ENCODE measurements at places on chromosomes 12 and 14.

- DNase-seq: no peak
Observed at GRCh38 chr14:53874704-53875103, 81.9 kb downstream of the BMP4 start.

DNA sequence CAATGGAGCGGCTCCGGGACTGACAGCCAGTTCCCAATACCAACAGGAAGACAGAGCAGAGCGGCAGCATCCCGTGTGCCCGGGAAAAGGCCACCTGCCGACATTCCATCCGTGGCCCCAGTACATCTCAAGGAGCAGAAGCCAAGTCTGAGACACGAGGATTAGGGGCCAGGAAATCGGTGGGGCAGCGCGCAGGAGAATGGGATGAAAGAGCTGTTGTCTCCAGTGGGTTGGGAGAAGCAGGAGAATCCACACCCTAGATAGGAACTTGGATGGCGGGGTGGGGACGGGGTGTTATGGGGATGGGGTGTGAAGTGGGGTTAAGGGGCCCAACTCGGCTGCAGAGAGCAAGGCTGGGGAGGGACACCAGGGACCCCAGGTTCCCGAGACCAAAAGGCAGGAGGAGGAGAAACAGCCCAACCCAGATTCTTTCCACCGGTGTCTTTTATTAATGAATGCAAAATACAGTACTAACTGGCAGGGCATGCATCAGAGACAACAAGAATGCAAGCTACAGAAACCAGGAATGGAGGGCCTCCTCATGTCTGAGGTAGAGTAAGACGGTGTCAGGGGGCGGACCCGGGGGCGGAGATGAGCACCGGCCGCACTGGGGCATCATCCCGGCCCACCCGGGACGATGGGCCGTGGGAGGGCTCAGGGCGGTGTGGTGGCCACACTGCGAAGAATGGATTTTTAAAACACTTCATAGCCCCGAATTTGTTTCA is 50.3 kb downstream of the BEGAIN start:
- no peak for DNase-seq

GRCh38 chr12:50620109-50620977 is 115.6 kb downstream of the DIP2B start:
- peak; percentile 85 for DNase-seq

DNA sequence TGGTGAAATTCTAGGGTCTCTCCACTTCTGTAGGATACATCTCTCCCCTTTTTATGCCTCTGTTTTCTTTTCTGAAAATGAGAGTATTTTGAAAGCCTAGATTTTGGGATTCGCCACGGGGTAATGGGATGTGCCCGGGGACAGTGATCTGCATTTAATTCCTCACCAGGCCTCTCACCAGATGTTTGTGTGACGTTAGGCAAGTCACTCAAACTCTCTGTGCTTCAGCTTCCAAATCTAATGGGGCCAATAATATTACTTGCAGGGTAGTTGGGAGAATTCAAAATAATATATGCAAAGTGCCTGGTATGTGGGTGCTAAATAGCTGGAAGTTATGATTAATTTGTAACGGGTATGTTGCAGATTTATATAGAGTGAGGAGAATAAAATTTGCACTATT is 78.8 kb downstream of the C12orf75 start:
- DNase-seq: no peak

GRCh38 chr14:75711796-75712211 is 50.8 kb downstream of the TTLL5 start:
- peak; percentile 82 for DNase-seq

DNA sequence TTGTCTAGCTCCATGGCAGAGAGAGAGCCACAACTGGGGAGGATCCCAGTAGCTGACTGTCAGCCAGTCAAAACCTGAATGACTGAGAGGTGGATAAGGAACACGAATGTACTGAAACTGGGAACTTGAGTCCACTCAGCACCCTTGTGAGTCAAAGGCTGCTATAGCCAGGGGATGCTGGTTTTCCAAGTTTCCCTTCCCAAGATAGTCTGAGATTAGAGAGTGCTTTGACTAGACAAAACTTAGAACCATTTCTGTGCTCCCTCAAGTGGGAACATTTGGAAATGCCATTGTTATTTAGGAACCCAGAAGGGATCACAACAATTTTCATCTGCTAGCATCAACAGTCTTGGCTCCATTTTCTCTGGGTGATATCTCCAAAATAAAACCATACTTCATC is 4.0 kb downstream of the PRKAG1 start:
- peak; percentile 49 for DNase-seq

DNA sequence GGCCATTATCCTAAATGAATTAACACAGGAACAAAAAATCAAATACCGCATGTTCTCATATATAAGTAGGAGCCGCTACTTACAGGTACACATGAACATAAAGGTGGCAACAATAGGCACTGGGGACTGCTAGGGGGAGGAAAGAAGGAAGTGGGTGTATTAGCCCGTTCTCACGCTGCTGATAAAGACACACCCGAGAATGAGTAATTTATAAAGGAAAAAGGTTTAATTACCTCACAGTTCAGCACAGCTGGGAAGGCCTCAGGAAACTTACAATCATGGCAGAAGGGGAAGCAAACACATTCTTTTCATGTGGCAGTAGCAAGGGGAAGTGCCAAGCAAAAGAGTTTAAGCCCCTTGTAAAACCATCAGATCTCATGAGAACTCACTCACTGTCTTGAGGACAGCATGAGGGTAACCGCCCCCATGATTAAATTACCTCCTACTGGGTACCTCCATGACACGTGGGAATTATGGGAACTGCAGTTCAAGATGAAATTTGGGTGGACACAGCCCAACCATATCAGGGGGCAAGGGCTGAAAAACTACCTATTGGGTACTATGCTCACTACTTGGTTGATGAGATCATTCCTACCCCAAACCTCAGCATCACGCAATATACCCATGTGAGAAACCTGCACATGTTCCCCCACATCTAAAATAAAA is 16.4 kb upstream of the MIA2 start:
- DNase-seq: no peak

DNA sequence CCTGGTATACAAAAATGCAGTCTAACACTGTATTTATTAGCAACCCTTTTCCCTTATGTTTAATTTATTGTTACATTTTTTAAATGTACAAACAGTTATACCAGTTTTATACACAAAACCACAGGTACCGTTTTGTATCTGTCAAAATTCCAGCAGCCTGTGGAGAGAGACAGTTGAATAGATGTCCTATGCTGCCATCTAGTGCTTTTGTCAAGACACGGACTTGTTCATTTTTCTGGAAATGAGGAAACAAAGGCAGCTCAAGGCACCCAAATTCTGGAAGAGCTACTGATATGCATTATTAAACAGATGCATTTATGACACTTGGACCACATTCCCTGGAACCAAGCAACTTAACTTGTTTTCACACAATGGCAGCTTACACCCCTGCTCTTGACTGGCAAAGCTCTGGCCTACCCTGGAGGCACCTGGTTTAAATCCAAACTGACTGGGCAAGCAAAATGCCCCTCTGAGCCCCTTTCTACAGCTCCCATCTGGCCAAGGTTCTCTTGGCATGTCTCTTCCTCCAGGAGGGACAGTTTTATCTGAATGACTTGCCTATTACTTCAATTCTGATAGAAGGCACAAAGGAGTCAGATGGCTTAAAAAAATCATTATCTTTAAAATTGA is 286.9 kb upstream of the PRKD1 start:
- DNase-seq: peak; percentile 70

- no peak for DNase-seq
Observed at GRCh38 chr12:53229454-53229853, 2.6 kb downstream of the RARG start.

- DNase-seq: no peak
Observed at GRCh38 chr12:119829439-119829838, 47.7 kb downstream of the CIT start.

- no peak for DNase-seq
Observed at GRCh38 chr12:4813741-4814140, 93.5 kb downstream of the GALNT8 start.

GRCh38 chr14:62079038-62079437 is 316.8 kb downstream of the SNAPC1 start:
- DNase-seq: no peak

GRCh38 chr14:59159169-59159568 is 29.3 kb upstream of the DAAM1 start:
- peak; percentile 61 for DNase-seq

GRCh38 chr12:60263161-60263560 is 667.3 kb downstream of the SLC16A7 start:
- peak; percentile 19 for DNase-seq

DNA sequence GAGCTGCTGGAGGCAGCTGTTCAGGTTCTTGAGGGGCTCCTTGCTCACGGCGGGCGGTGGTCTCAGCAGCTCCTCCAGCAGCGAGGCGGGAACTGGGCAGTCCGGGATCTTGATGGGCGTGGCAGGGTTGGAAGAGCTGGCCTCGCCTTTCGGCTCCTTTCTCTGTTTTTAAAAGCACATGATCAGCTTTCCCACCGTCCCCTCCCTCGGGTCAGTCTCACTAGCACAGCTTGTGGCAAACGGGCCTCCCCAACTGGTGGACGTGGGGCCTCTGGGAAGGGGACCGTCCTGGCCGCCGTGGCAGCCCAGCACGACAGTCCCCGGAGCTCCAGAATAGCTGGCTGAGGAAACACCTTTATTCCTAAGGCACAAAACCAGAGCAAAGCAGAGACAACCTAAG is 12.5 kb upstream of the ANKLE2 start:
- no peak for DNase-seq

- peak; percentile 83 for DNase-seq
Observed at GRCh38 chr12:12336049-12336411, 14.0 kb downstream of the MANSC1 start.

- no peak for DNase-seq
Observed at GRCh38 chr12:20695232-20695631, at the start of gene SLCO1C1. Gene SLCO1C1 (plus strand): TSS chr12:20695332. CDS start chr12:20699577, 4,245 bp downstream.

DNA sequence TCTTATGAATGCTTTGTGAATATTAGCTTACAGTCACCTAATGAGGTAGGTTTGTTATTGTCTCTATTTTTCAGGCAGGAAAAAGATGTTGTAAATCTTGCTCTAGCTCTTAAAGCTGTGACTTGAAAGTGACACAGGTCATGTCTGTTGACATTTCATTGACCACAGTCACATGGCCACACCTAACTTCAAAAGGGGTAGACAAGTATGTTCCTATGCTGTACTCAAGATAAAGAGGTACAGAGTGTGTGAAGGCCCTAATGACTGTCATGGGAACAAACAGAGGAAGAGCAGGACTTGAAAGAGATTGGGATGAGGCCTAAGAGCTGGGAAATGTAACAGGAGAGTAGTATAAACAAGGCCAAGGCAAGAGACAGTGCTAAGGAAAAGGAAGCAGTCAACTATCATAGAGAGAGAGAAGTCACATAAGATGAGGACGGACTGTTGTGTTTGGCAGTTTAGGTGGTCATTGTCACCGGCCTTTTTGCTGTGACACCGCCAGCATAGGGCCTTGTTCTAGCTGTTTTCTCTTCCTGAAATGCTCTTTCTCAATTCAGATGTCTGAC is 181.0 kb downstream of the CFAP54 start:
- no peak for DNase-seq

GRCh38 chr12:131454418-131455217 is 256.3 kb upstream of the SFSWAP start:
- no peak for DNase-seq

- peak; percentile 86 for DNase-seq
Observed at GRCh38 chr14:49853572-49854375, 1.2 kb upstream of the NEMF start.

- DNase-seq: peak; percentile 38
Observed at GRCh38 chr12:65699251-65699650, 125.0 kb upstream of the HMGA2 start.

DNA sequence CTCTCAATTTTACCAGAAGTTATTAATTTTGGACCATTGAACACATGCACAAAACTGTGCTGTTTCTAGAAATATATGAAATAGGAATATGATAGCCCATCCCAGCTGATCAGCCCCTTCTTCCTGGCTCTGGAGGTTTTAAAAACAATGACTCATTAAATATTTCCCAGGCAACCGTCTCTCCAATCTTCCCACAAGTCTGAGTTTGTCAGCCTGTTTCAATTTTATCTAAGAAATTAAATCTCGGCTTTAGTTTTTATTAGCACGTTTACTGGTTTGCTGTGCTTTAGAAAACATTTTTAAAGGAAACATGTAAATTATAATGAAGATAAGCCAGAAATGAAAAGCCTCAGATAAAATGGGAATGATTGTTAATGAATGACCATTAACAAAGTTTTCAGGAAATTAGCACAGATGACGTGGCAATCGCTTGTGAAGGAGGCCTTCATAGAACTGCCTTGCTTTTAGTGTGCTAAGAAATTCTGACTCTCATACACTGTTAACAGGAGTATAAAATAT is 89.3 kb upstream of the RAP1B start:
- DNase-seq: peak; percentile 73

GRCh38 chr12:68453278-68453677 is 121.1 kb upstream of the MDM1 start:
- DNase-seq: no peak

GRCh38 chr12:78118036-78118435 is 287.3 kb downstream of the NAV3 start:
- DNase-seq: no peak

GRCh38 chr12:3600039-3600720 is 109.2 kb downstream of the PRMT8 start:
- no peak for DNase-seq

GRCh38 chr14:68027276-68027675 is 207.7 kb downstream of the RAD51B start:
- DNase-seq: peak; percentile 62

- no peak for DNase-seq
Observed at GRCh38 chr14:22890416-22890815, 7.4 kb downstream of the REM2 start.

- DNase-seq: peak; percentile 82
Observed at GRCh38 chr14:74852922-74853530, 22.9 kb downstream of the PROX2 start.

- DNase-seq: no peak
Observed at GRCh38 chr12:9736936-9737705, 4.2 kb upstream of the CLECL1 start.

GRCh38 chr14:98234208-98234607 is 1037.8 kb downstream of the BCL11B start:
- peak; percentile 57 for DNase-seq

DNA sequence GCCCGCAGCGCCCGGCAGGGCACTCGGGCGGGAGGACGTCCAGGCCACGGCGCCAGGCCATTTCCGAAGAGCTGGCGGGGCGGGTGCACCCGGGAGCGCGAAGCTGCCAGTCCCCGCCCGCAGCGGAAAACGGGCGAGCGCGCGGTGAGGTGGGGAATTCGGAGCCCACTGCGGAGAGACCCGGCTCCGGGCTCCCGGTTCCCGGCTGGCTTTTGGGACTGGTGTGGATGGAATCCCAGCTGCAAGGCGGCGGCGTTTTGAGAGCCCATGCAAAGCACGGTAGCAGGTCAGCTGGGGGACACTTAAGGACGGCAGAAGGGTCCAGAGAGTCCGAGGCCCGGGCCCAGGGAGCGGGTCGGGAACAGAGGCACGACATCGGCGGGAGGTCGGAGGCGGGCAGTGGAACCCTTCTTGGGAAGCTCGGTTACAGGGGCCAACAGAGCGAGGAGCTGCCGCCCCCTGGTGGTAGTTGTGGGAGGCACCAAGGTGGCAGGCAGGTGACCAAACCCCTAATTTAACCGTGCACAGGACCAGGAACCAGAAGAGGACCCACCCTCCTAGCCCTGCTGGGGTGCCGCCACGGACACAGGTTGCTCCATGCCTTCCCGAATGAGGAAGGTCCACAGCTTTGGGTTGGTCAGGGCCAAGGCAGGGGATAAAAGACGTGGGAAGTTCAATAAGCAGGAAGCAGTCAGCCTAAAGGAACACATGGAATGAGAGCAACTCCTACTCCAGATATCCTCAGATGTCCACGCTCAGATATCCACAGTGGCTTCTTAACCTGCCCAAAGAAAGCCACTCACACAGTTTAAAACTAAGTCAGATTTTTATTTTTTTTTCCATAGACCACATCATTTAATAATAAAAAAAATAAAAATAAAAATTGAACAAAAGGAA is 685 bp upstream of the CDH24 start:
- peak; percentile 81 for DNase-seq

- peak; percentile 38 for DNase-seq
Observed at GRCh38 chr12:102740141-102740955, 176.7 kb downstream of the PAH start.
